ENCODE measurements at places on chromosomes 16 and 17.

GRCh38 chr16:56163938-56164337, 27.4 kb upstream of the GNAO1 start:
- DNase-seq, result no peak

DNA sequence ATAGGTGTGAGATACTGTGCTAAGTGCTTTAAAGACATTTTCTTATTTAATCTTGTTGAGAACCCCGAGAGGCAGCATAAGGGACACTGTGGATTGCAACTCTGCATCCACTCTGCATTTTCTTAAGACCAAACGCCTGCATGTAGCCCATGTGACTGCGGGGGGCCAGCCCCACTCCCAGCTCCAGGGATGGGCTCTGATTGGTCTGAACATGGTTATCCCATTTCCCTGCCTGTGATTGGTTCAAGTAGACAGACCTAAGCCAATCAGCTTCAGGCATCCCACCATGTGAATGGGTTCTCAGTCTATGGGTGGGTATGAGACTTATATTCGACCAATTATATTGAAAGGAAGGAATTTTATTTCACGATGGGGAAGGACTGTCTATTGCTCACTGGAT, 33.2 kb upstream of the USP7 start:
- DNase-seq, result no peak

- DNase-seq, result no peak
These were observed 15.6 kb downstream of the CAMKK1 start for GRCh38 chr17:3877220-3877619.

- no peak for DNase-seq
These were observed 75.8 kb downstream of the TEX14 start for GRCh38 chr17:58615768-58616659.

DNA sequence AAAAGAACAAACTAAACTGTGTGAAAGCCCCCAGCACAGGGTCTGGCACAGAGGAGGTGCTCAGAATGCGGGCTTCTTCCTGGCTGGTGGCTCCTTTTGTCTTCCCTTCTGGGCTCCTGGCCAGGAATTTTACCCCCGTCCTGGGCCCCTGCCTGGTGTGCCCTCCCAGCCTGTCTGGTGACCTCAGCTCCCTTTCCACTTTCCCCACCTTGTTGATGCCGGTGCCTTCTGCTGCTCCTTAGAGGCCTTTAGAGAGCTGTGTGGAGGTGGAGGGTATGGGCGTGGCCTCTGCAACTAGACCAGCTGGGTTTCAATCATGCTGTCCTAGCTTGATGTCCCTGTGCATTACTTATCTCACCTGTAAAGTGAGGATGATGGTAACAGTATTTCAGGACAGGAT, 16.8 kb downstream of the PIRT start:
- DNase-seq, result no peak
